ENCODE measurements at places on chromosomes 13 and 19. TPM values are rescaled to one million over a fixed set of nuclear protein-coding genes. Genes with fewer than 3 reads are reported as not detected.

The C1QTNF9B gene
- not detected for total RNA-seq

The LRRC4B gene
- not detected for total RNA-seq

The CEACAM19 gene
- total RNA-seq = 0.06 TPM

The RUBCNL gene
- total RNA-seq = not detected

The ZNF625 gene
- 8.4 TPM for total RNA-seq

DNA sequence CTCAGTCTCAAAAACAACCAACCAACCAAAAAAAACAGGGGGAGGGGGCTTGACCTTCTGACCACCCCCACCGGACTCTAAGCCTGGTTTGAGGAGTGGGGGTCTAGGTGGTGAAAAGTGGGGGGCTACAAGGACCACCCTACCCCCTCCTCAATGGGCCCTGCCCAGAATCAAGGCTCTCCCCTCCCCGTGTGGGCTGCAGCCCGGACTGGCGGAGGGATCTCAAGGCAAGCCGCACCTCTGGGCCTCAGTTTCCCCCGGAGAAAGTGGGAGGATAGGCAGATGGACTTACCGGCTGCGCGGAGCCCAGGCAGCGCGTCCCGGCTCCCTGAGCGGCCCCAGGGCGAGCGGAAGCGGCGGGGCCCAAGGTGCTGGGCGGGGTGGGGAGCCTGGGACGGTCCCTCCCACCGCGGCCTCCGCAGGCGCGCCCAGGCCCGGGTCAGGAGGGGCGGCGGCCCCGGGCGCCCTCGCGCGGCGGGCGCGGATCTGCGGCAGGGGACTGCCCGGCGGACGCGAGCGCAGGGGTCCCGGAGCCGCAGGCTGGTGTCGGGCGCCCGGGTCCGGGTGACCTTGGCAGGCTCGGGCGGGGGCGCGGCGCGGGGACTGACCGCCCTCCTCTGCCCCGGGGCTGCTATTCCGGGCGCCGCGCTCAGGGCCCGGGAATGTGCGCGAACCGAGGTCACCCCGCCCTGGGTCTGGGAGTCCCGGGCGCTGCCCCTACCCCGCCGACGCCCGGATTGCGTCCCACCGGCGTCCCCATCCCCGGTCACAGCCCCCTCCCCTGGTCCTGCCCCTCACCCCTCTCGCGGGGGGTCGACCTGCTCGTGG lies at the start of gene ADAMTSL5:
Gene ADAMTSL5, minus strand, starts transcription at position 349 of the 828 bp plus-strand sequence. CDS start 2,076 bp downstream, outside the sequence.
- H3K4me1 ChIP-seq = peaks cover 17% of the 10 kb centered on the region
- H3K4me3 ChIP-seq = peak within 1 kb of the TSS; percentile 64
- peak; percentile 53 for DNase-seq
- H3K36me3 ChIP-seq = no peaks in the 10 kb centered on the region

- H3K36me3 ChIP-seq = peaks cover 21% of the 10 kb centered on the region
- H3K27me3 ChIP-seq = no peaks in the 10 kb centered on the region
- H3K27ac ChIP-seq = no peak overlapping the region
- no peak for DNase-seq
Observed at GRCh38 chr19:43616306-43616705, 3.1 kb downstream of the ZNF428 start.

DNA sequence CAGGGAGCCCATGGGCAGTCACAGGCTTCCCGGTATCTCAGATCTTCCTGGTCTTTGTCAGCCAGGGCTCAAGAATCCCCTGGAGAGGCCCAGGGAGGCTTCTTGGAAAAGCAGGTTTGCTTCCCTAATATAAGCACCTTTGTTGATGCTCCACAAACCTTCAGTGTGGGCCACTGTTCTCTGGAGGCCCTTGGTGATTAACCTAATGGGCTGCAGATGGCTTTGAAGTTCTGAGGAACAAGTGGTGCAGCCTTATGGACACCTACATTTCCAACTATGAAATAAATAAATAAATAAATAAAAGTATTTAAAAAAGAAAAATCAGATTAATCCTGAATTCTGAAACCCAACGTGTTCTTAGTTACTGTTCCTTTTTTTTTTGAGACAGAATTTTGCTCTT lies at the start of gene BSPH1:
Gene BSPH1, minus strand, starts transcription at position 101 of the 400 bp plus-strand sequence. Its CDS starts 89 bp downstream, at position 12.
- H3K27me3 ChIP-seq = no peaks in the 10 kb centered on the region
- H3K4me3 ChIP-seq = no peak within 1 kb of the TSS
- no peak within 1 kb of the TSS for H3K27ac ChIP-seq
- H3K36me3 ChIP-seq = no peaks in the 10 kb centered on the region
- no peaks in the 10 kb centered on the region for H3K4me1 ChIP-seq
- no peak for DNase-seq

DNA sequence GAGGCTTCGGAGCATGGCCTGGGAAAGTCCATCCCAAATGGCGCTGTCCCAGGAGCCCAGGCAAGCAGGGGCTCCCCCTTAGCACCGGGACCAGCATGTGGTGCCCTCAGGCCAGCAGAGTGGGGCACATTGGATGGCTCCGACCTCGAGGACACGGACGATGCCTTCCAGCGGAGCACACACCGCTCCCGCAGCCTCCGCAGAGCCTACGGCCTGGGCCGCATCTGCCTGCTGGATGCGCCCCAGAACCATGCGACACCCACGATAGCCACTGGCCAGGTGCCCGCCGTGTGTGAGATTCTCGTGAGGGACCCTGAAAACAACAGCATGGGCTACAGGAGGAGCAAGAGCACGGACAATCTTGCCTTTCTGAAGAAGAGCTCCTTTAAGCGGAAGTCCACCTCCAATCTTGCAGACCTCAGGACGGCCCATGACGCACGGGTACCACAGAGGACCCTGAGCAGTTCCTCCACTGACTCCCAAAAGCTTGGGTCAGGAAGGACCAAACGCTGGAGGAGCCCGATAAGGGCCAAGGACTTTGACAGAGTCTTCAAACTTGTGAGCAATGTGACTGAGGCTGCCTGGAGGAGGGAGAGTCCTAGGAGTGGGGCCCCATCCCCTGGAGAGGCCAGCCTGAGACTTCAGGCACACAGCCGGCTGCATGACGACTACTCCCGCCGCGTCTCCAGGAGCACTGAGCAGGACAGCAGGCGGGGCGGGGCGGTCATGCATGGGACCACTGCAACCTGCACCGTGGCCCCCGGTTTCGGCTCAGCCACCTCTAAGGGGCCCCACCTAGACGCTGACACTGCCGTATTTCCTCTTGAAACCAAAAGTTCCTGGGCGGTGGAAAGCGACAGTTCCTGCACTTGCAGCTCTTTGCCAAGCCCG lies 63.1 kb downstream of the SPATA13 start:
- H3K4me3 ChIP-seq = no peak overlapping the region
- no peak for DNase-seq
- no peak overlapping the region for H3K27ac ChIP-seq
- peaks cover 19% of the 10 kb centered on the region for H3K36me3 ChIP-seq

GRCh38 chr13:106376401-106377112 lies 158.9 kb downstream of the EFNB2 start:
- H3K27ac ChIP-seq = peak overlapping the region; percentile 55
- H3K4me3 ChIP-seq = no peak overlapping the region
- H3K27me3 ChIP-seq = no peaks in the 10 kb centered on the region
- no peaks in the 10 kb centered on the region for H3K36me3 ChIP-seq

DNA sequence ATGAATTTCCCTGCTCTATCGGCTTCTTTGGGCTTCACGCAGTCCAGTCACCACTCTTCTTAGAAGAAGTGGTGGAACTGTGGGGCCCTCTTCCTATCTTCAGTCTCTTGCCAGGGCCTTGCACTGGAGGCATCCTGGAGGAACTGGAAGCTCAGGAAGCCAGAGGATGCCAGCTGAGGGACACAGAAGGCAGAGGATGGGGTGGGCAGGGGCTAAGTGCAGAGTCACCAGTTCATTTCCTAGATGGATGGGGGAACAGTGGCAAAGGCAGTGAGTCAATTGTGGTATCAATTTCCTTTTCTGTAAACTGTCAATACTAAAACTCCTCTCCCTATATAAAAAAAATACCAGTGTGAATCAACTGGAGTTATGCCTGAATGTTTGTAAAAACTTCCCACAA lies 419.7 kb downstream of the KLF12 start:
- H3K27ac ChIP-seq = no peak overlapping the region
- H3K36me3 ChIP-seq = 0 out of 2 replicates have a peak, but pooled peaks cover 3% of the 10 kb centered on the region
- no peaks in the 10 kb centered on the region for H3K4me1 ChIP-seq
- no peak for DNase-seq
- no peaks in the 10 kb centered on the region for H3K27me3 ChIP-seq

- DNase-seq = no peak
- H3K36me3 ChIP-seq = no peaks in the 10 kb centered on the region
- H3K4me1 ChIP-seq = peaks cover 19% of the 10 kb centered on the region
- no peak overlapping the region for H3K27ac ChIP-seq
- no peaks in the 10 kb centered on the region for H3K27me3 ChIP-seq
- no peak overlapping the region for H3K4me3 ChIP-seq
Observed at GRCh38 chr19:17415121-17415520, 4.7 kb upstream of the MVB12A start.

- no peaks in the 10 kb centered on the region for H3K27me3 ChIP-seq
- DNase-seq = no peak
- H3K27ac ChIP-seq = no peak overlapping the region
- H3K36me3 ChIP-seq = no peaks in the 10 kb centered on the region
- H3K4me1 ChIP-seq = peaks cover 12% of the 10 kb centered on the region
Observed at GRCh38 chr19:2588081-2588777, 112.3 kb downstream of the GADD45B start.

DNA sequence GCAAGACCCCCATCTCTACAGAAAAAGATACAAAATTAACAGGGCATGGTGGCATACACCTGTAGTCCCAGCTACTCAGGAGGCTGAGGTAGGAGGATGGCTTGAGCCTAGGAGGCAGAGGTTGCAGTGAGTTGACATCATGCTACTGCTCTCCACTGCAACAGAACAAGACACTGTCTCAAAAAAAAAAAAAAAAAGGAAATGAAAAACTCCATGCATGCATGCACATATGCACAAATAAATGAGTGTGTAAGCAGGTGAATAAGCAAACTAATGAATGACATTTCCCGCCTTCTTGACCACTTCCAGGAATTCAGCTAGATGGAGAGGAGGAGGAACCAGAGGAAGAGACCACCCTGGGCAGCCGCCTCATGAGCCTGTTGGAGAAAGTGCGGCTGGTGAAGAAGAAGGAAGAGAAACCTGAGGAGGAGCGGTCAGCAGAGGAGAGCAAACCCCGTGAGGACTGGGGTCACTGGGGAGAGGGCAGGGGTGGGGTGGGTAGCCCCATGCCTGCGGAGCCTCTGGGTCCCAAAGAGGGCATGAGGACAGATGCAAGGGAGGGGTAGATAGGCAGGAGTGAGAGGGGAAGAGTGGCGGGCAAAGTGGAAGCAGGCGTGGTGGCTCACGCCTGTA lies 58.8 kb downstream of the RYR1 start:
- H3K27ac ChIP-seq = no peak overlapping the region
- H3K4me1 ChIP-seq = no peaks in the 10 kb centered on the region
- H3K4me3 ChIP-seq = no peak overlapping the region
- no peak for DNase-seq
- peaks cover 9% of the 10 kb centered on the region for H3K27me3 ChIP-seq

DNA sequence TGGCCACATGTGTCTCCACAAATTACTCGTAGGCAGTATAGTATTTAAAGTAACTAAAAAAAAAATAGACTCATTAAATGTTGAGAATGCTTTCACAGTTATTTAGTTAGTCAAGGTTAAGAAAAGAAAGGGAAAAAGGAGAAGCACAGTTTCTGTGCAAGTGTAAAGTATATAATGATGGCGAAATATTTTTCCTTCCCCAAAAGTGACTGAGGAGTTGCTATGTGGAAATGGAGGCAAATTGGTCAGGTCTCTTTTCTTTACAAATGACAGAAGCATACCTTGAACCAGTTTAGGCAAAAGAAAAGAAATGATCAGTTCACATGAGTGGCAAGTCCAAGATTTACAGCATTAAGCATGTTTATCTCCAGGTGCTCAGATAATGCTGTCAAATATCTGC lies 18.0 kb downstream of the CSNK1A1L start:
- H3K4me3 ChIP-seq = no peak overlapping the region
- H3K27me3 ChIP-seq = no peaks in the 10 kb centered on the region
- H3K4me1 ChIP-seq = no peaks in the 10 kb centered on the region

- no peaks in the 10 kb centered on the region for H3K4me1 ChIP-seq
- DNase-seq = peak; percentile 67
- H3K36me3 ChIP-seq = no peaks in the 10 kb centered on the region
- H3K27ac ChIP-seq = no peak overlapping the region
Observed at GRCh38 chr19:12564016-12564664, 12.9 kb upstream of the ZNF564 start.

DNA sequence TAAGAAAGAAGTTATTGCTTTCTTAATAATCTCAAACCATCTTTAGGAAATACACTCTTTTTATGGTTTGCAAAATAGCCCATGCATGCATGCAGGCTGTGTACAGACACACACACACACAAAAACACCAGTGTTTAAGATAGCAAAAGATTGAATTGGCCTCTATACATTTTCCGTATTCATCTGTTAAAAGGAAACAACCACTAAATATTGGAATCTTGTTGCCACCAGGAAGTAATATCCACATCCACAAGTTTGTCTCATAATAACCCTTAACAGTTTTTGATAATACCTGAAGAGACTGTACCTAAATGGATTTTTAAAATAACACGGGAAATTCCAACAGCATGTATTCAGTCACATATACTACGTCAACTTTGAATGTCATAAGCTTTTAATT lies 7.3 kb upstream of the MAB21L1 start:
- H3K27me3 ChIP-seq = no peaks in the 10 kb centered on the region
- no peak overlapping the region for H3K27ac ChIP-seq
- no peak for DNase-seq

GRCh38 chr19:45339629-45340028 lies 921 bp upstream of the KLC3 start:
- no peak for DNase-seq
- no peak overlapping the region for H3K27ac ChIP-seq
- H3K27me3 ChIP-seq = peaks cover 23% of the 10 kb centered on the region
- peaks cover 8% of the 10 kb centered on the region for H3K4me1 ChIP-seq
- no peak overlapping the region for H3K4me3 ChIP-seq
- no peaks in the 10 kb centered on the region for H3K36me3 ChIP-seq

DNA sequence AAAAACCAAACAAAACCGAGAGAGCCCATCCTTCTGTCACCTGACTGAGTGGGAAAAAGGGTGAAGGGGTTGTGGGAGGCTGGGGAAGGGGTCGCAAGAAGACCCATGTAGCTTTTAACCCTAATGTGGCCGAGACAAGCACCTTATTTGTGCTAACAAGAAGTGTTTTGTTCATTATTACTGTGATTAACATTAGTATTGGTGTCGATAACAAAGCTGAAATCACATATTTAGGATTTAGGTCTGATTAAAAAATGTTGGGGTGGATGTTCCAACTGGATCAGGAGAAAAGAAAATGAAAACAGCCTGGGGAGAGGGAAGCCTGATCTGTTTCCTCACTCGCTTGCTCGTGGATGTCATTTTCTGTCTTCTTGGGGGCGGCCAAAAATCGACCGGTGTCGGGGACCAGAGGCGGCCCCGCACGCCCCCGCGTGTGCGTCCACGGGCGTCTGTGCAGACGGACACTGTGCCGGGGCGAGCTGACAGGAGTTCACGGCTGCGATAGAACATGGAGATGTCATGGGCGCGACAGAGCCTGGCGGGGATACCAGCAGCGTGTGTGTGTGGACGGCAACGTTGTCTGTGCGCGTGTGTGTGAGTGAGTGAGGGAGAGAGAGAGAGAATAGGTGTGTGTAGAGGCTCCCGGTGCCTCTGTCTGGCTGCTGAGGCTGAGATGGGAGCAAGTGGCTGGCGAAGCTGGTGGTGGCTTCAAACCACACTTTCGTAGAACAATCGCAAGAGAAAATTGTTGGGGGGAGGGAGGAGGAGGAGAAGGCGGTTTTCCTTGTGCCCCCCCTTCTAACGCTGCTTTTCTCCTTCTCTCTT lies 29.1 kb downstream of the NFIX start:
- H3K27me3 ChIP-seq = no peaks in the 10 kb centered on the region
- peaks cover 39% of the 10 kb centered on the region for H3K4me1 ChIP-seq
- peak overlapping the region; percentile 34 for H3K4me3 ChIP-seq

Measured in SJSA1 (cell line).